NCI-H1048 (cell line): ENCODE measurements at places on chromosomes 16 and 17.

DNA sequence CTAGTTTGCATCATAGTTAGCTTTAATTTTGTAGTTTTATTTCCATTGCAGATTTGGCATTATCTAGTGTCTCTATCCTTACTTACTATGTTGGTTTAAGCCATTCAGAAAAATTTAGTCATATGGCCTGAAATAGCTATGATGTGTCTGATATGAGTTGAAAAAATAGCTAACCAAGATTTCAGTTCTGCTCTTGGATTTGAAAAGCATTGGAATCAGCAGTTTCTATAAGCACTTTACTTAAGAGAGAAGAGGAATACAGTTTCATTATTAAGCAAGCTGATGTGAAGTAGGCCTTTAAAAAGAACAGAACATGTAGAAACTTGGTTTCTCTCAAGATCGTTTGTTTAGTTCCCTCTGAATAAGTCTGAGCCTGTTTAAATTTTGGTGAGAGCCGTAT lies 25.9 kb downstream of the LPCAT2 start:
- DNase-seq: no peak

DNA sequence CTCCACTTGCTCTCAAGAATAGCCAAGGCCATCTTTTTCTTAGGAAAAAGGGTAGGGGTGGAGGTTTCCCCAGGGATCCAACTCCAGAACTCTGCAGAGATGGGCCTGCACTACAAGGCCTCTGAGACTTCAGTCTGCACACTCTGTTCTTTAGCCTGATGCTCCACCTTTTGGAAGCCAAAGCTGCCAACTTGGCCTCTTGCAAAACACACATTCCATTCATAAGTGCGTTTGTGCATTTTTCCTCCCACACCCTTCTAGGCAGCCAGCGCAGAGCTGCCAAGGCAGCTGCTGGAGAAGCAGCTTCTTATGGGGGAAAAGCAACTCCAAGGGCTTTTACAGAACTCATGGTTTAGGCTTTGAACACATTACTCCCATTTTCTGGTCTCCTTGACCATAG lies 45.3 kb downstream of the REXO5 start:
- no peak for DNase-seq

DNA sequence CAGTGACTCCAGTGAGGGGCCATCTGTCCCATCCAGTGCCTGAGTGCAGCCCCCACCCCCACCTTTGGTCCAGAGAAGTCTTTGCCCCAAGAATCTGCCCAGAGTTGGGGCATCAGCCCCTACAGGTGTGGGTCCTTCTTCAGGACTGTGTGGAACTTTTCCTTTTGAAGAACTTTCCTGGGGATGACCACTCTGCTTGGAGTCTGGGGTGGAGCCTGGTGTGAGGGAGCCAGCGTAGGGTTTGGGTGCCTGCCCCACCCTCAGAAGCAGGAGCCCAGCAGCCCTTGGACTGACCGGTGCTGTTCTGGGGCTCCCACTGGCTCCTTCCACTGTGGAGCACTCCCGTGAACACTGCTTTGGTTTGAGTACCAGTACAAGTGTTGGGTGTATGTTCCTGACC lies 19.3 kb downstream of the MPRIP start:
- no peak for DNase-seq

DNA sequence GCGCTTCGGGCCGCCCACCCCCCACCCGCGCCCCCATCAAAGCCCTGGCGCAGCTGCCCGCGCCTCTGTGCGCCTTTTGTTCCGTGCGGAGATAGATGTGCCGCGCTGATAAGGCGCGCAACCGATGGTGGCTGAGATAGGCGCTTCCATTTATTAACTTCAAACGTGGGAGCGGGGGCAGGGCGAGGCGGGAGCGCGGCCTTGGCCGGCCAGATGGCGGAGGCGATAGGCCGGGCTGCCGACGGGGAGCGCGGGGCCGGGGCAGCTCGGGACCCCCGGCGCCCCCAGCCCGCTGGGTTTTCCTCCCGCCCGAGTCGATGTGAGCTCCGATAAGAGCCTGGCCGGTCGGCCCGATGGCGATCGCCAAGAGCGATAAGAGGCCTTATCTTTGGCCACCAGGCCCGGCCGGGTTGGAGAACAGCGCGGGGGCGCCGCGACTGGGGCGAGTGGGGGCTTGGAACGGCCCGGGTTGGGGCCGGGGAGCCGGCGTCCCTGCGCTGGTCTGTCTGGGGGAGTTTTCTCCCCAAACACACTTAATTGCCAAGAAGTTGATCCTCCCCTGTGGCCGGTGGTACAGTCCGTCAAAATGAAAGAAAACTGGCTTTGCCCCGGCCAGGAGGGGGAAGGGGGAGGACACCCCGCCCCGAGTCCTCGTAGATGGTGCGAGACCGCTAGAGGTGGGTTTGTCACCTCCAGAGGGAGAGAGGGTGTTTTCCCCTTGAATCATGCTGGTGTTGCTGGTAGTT lies 2.7 kb downstream of the ZFPM1 start:
- no peak for DNase-seq

DNA sequence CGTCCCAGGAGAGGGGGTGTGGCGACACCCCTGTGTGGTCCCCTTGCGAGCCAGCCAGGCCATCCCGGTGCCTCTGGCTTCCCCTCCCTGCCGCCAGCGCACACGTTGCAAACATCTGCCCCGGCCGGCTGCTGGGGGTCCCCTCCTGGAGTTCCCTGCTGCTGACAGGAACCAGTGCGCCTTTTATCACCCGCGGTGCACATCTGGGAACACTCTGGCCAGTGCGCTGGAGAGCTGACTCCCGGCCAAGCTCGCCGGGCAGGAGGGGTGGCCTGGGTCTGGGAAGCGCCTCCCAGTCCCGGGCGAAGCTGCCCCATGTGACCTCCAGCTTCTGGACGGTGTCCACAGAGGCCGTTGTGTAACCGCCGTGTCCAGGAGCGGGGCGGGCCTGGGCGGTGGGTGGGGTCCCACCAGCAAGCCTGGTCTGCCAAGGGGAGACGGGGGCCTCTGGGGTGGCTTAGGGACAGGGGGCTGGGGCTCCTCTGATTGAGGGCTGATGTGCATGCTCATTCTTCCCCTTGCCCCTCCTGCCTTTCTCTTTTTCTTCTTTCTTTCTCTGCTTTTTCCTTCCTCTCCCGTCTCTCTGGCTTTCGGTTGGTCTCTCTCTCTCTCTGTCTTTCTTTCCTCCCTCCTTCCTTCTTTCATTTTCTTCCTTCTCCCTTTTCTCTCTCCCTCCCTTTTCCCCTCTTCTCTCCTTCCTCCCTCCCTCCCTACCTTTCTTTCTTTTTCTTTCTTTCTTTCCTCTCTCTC lies 25.2 kb upstream of the CIBAR2 start:
- no peak for DNase-seq

DNA sequence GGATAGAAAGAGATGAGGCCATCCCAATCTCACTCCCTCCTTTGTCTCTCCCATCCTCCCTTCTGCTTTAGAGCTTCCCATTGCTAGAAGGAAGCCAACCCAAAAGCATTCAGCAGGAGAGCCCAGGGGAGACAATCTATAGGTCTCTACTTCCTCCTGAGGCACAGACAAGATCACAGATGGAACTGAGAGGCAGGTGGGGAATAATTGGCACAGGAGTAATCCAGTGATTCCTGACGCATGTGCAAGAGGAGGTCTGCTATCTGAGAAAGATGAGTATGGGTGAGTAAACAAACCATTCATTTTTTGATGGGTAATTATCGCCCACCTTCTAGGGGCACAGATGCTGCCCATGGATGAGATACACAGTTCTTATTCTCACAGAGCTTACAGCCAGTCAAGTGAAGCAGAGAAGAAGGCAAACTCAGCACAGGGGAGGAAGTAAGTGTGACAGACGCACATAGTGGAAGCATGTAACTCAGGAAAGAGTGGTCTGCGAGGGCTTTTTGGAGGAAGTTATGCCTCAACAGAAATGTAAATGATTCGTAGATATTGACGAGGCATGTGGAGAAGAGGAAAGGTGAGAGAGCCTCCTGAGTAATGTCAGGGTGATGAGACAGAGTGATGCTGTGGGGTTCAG lies 88.9 kb upstream of the HLF start:
- DNase-seq: no peak

- DNase-seq: no peak
These were observed 2.3 kb downstream of the CCL17 start for GRCh38 chr16:57406881-57407280.

DNA sequence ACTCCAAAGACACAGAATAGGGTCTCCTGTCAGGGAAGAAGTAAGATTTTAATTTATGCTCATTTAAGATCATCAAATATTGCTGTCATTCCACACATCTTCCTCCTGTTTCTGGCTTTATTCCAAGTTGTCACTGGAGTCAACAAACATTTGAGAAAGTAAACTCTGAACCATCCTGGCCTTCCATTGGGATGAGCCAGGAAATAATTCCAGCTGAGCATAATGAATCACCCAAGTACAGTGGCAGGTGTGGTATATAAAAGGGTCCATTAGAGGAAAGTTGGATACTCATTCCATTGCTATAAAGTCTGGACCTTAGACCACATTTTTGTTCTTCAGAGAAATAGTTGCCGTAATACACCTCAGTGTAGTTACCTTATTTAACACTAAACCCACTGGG lies 246.1 kb downstream of the SLC39A11 start:
- DNase-seq: no peak

DNA sequence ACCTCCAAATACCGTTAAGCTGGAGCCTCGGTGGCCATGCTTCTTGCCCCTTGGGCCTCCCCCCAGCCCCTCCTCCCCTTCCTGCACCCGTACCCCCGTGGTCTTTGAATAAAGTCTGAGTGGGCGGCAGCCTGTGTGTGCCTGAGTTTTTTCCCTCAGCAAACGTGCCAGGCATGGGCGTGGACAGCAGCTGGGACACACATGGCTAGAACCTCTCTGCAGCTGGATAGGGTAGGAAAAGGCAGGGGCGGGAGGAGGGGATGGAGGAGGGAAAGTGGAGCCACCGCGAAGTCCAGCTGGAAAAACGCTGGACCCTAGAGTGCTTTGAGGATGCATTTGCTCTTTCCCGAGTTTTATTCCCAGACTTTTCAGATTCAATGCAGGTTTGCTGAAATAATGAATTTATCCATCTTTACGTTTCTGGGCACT lies 928 bp downstream of the HBA1 start:
- no peak for DNase-seq

- DNase-seq: no peak
These were observed 3.9 kb downstream of the UTS2R start for GRCh38 chr17:82375359-82376041.

GRCh38 chr17:75476752-75477489 lies 20.5 kb downstream of the TMEM94 start:
- no peak for DNase-seq

DNA sequence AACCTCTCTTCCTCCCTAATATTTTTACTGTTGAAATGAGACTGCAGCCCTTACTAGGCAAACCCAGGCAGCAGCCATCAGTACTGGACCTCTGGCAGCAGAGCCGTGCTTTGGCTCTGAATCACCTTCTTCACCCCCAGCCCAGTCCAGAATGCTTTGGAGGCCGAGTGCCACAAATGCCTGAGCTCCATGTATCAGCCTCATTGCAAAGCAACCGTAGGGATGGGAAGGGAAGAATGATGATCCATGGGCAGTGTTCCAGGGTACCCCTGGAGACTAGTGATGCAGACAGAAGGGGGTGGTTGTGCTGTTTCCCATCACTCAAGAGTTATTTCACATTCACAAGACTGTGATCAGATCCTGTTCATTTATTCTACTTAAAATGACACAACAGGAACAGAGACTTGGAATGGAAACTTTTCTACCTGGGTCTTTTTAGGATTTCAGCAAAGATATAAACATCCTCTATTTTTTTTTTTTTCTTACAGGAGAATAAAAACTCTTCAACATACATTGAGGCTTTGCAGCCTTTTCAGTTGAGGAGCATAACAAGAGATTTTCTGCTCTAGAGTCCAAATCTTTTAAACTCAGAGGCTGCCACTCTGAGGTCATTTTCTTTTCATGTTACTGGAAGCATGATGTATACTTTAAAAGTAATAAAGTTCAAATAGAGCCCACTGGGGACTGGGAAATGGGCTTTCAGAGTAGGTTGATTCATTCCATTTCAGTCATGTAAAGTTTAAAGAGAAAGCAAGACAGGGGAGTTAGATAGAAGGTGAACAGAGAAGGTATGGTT lies 138.3 kb downstream of the KCNJ2 start:
- no peak for DNase-seq

DNA sequence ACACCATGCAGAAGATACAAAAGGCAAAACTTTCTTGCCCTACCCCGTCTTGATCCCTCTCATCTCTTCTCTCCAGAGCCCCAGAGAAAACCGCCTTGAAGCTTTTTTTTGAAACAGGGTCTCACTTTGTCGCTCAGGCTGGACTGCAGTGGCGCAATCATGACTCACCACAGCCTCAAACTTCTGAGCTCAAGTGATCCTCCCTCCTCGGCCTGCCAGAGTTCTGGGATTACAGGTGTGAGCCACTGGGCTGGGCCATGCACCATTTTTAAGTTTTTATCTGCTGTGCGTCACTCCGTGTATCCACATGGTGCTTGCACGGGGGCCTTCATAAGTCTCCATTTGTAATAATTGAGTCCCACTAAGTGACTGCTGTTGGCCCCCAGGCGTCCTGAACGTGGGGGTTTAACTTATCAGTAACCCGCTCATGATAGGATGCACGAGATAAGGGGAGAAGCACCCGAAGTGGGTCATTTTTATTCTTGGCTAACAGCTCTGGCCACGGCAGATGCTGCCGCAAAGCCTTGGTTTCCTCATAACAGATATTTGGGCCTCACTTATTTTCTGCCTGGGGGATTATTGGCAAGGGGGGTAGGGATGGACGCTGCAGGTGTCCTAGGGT lies 8.6 kb downstream of the DNAH17 start:
- DNase-seq: no peak

GRCh38 chr17:74639704-74640151 lies 16.2 kb upstream of the CD300E start:
- DNase-seq: no peak

DNA sequence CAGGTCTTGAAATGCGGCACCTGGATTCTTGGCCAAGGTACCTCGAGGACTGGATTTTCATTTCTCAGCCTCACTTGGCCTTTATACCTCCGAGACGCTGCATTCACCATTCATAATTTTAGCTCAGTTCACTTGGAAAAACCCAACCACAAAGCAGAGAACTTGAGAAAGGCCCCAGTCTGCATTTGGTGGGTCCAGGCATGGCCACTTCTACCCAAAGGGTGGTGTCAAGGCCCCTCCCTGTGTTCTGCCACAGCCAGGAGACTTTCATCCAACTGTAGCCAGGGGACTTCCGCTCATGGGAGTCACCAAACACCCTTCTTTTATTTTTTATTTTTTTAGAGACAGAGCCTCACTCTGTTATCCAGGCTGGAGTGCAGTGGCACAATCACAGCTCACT lies 14.7 kb upstream of the TVP23A start:
- no peak for DNase-seq

DNA sequence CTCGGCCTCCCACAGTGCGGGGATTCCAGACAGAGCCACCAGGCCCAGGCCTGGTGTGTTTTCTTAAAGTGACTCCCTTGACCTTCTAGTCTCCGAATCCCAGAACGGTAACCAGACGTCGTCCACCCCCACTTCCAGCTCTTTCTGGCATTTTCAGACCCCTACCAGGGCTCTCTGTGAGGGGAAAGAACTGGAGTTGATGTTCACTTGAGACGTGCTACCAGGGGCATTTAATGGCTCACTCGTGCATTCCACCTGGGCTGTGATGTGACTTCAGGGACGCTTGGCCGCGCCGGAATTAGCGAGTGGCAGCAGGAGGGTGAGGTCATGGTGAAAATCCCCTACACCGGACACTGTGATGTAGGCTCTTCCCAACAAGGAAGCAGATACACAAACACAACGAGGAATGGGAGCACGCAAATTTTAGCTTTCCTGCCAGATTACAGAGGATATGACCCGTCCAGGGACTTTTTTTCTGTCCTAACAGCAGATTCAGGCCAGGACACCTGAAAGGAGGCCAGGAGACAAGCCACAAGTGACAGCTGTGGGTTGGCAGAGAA lies 1.1 kb upstream of the GNA13 start:
- DNase-seq: no peak

GRCh38 chr17:6160911-6161855 lies 91.0 kb downstream of the WSCD1 start:
- no peak for DNase-seq
